ENCODE measurements at places on chromosomes 6 and 20. TPM values are rescaled to one million over a fixed set of nuclear protein-coding genes. Genes with fewer than 3 reads are reported as not detected.

GRCh38 chr20:7031222-7031621 lies 263.7 kb downstream of the BMP2 start:
- no peak for DNase-seq
- H3K27ac ChIP-seq: no peak overlapping the region
- no peak overlapping the region for H3K4me3 ChIP-seq
- no peaks in the 10 kb centered on the region for H3K4me1 ChIP-seq
- H3K27me3 ChIP-seq: no peaks in the 10 kb centered on the region

- no peak overlapping the region for H3K27ac ChIP-seq
- no peaks in the 10 kb centered on the region for H3K36me3 ChIP-seq
- peaks cover 25% of the 10 kb centered on the region for H3K4me1 ChIP-seq
- DNase-seq: no peak
- no peak overlapping the region for H3K4me3 ChIP-seq
Measured at GRCh38 chr6:158568549-158568948, 8.7 kb downstream of the TMEM181 start.

DNA sequence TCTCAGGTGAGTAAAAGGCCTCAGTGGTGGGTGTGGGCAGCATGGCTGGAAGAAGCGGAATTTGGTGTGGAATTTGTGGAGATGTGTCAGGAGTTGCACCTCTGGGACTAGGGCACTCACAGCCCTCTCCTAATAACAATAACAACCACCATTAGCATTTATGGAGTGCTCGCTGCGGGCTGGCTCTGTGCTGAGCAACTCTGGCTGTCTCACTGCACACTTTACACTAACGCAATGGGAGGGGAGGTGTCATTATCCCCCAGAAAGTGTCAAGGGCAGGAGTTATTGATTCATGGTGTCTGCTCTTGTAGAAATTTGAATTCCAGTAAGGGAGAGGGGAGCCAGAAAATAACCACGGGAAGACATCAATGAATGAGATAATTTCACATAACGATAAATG lies 22.7 kb upstream of the SCRT2 start:
- H3K4me1 ChIP-seq: no peaks in the 10 kb centered on the region
- H3K36me3 ChIP-seq: no peaks in the 10 kb centered on the region
- H3K27me3 ChIP-seq: no peaks in the 10 kb centered on the region
- H3K4me3 ChIP-seq: no peak overlapping the region
- no peak for DNase-seq

DNA sequence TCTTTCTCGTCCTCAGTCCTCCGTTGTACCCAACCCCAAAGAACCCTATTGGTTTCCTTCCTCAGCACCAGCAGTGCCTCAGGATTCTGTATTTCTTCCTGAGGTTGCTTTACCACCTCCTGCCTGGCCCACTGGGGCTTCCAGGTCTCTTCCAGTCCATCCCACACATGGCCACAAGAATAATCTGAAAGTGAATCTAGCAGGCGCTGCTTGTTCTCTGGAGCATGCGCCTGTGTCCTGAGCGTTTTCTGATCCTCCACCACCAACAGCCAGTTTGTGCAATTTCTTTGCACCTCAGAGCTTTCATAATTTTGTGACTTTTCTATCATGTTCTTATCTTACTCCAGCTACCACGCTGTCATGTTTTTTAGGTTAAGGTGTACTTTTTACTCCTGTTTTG lies 11.6 kb upstream of the HSP90AB1 start:
- no peak overlapping the region for H3K4me3 ChIP-seq
- no peaks in the 10 kb centered on the region for H3K36me3 ChIP-seq
- no peak for DNase-seq
- peak overlapping the region; percentile 66 for H3K27ac ChIP-seq

GRCh38 chr6:70289299-70289698 lies 13.6 kb downstream of the COL9A1 start:
- H3K36me3 ChIP-seq: no peaks in the 10 kb centered on the region
- H3K4me3 ChIP-seq: no peak overlapping the region
- H3K27me3 ChIP-seq: no peaks in the 10 kb centered on the region
- H3K4me1 ChIP-seq: no peaks in the 10 kb centered on the region

GRCh38 chr6:11409371-11409770 lies 128.2 kb upstream of the TMEM170B start:
- H3K27ac ChIP-seq: no peak overlapping the region
- no peaks in the 10 kb centered on the region for H3K4me1 ChIP-seq
- H3K27me3 ChIP-seq: no peaks in the 10 kb centered on the region
- no peak overlapping the region for H3K4me3 ChIP-seq
- H3K36me3 ChIP-seq: no peaks in the 10 kb centered on the region

GRCh38 chr20:39458452-39458851 lies 496.3 kb downstream of the DHX35 start:
- no peak overlapping the region for H3K27ac ChIP-seq
- H3K36me3 ChIP-seq: no peaks in the 10 kb centered on the region
- H3K4me1 ChIP-seq: no peaks in the 10 kb centered on the region

DNA sequence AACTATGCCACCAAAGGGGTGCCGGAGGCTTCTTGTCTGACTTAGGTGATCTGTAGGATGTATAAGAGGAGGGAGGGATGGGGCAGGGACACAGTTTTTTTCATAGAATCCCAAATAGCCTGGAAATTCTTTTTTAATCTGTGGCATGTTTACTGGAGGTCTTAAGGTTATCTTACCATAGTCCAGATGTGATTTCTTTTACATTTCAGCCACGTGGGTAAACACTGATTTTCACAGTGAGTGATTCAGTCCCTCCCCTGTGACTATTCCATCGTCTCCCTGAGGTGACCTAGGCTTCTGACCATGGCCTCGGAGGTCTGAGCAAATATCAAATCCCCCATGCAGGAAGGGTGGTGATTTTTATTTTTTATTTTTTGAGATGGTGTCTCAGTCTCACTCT lies 67.7 kb downstream of the AKAP12 start:
- H3K4me3 ChIP-seq: no peak overlapping the region
- no peaks in the 10 kb centered on the region for H3K4me1 ChIP-seq
- no peaks in the 10 kb centered on the region for H3K36me3 ChIP-seq

DNA sequence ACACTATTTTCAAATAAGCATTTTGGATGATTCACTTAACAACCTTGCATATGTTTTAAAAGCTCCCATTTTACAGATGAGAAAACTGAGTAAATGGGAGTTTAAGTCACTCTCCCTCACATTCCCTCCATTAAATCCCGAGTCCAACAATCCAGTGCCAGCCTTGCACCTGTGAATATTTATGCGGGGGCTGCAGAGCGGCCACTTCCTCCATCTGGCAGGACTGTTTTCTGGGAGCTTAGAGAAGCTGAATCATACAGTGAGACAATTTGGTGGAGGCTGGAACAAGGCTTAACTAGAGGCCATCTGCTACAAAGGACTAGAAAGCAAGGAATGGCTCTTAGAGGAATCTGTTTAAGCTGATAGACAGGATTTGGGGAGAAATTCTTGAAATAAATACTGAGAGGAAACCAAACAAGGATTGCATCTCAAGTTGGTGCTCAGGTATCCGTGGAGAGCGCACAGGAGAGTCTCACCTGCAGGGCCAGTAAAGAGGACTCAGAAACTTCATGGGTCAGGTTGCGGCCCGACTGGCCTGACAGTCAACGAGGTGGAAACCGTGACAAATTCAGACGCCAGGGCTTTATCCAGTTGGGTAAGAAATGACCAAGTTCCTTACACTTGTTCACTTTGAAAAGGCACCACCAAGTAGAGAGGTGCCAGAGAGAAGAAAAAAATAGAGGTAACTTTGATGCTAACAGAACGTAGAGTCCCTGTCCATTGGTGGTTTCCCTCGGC lies 478.5 kb downstream of the QKI start:
- H3K36me3 ChIP-seq: no peaks in the 10 kb centered on the region
- no peak overlapping the region for H3K4me3 ChIP-seq
- H3K4me1 ChIP-seq: no peaks in the 10 kb centered on the region
- DNase-seq: no peak

- no peak overlapping the region for H3K4me3 ChIP-seq
- no peak overlapping the region for H3K27ac ChIP-seq
- no peak for DNase-seq
- H3K27me3 ChIP-seq: no peaks in the 10 kb centered on the region
- no peaks in the 10 kb centered on the region for H3K36me3 ChIP-seq
- no peaks in the 10 kb centered on the region for H3K4me1 ChIP-seq
Measured at GRCh38 chr6:45386501-45386900, 8.8 kb upstream of the SUPT3H start.

GRCh38 chr6:22366214-22366613 lies 69.4 kb upstream of the PRL start:
- no peak for DNase-seq
- H3K4me1 ChIP-seq: no peaks in the 10 kb centered on the region
- no peak overlapping the region for H3K27ac ChIP-seq
- no peaks in the 10 kb centered on the region for H3K27me3 ChIP-seq
- H3K36me3 ChIP-seq: no peaks in the 10 kb centered on the region

DNA sequence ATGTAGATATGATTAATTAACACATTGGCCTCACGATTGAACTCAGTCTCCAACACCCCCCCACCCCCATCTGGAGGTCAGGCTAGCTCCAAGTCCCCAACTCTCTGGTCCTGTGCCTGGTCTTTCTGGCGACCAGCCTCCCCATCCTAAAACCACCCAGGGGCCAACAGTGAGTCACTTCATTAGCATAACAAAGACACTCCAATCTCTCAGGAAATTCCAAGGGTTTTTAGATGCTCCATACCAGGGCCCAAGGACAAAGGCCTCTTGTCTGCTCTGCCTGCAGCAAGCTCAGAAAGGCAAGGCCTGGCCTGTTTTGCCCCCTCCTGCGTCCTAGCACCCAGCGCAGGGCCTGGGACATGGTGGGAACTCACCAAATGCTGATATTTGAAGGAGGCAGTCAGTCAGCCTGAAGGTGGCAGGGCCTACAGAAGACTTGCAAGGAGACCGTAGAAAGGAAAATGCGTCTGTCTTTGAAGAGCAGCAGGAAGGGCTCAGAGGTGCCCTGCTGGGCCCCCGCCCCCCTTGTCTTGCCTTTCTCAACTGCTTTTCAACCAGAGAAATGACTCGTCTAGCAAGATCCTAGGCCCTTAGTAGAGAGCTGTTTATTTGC lies 184.7 kb downstream of the CDH4 start:
- no peaks in the 10 kb centered on the region for H3K27me3 ChIP-seq
- H3K4me1 ChIP-seq: no peaks in the 10 kb centered on the region
- H3K4me3 ChIP-seq: no peak overlapping the region
- DNase-seq: no peak

DNA sequence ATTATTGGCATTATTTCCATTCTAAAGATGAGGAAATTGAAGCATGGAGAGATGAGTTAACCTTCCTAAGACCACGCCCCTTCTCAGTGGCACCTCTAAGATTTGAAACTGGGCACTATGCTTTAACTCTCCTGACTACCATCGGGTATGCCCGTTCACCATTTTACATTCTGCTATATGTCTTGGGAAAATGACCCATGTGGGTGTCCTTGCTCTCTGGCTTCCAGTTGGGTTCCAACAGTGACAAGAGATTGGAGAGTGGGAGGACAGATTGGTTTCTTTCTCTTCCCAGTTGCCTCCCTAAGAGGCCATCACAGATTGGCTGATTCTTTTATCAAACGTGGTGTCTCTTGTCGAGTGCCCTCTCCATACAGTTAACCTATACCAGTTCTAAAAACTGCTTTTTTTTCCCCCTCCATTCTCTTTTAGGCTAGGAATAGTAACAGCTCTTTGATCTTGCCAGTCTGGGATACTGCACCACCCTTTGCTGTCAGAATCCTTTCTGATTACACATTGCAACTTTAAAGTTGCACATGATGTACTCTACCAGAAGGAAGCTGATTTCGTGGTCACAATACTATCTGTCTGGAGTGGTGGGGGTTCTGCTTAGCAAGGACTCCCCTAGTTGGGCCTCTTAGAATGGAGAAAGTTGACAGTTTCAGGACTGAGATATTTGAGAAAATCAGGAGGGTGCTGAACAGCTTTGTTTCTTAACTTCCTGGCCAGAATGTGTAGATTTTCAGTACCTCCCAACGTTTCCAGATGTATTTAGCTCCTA lies 88.0 kb upstream of the ELOVL5 start:
- no peaks in the 10 kb centered on the region for H3K36me3 ChIP-seq
- H3K27me3 ChIP-seq: no peaks in the 10 kb centered on the region
- DNase-seq: no peak
- H3K4me1 ChIP-seq: peaks cover 11% of the 10 kb centered on the region
- H3K4me3 ChIP-seq: no peak overlapping the region

GRCh38 chr20:57835588-57836455 lies 126.0 kb upstream of the PMEPA1 start:
- no peaks in the 10 kb centered on the region for H3K27me3 ChIP-seq
- no peaks in the 10 kb centered on the region for H3K36me3 ChIP-seq
- no peaks in the 10 kb centered on the region for H3K4me1 ChIP-seq

DNA sequence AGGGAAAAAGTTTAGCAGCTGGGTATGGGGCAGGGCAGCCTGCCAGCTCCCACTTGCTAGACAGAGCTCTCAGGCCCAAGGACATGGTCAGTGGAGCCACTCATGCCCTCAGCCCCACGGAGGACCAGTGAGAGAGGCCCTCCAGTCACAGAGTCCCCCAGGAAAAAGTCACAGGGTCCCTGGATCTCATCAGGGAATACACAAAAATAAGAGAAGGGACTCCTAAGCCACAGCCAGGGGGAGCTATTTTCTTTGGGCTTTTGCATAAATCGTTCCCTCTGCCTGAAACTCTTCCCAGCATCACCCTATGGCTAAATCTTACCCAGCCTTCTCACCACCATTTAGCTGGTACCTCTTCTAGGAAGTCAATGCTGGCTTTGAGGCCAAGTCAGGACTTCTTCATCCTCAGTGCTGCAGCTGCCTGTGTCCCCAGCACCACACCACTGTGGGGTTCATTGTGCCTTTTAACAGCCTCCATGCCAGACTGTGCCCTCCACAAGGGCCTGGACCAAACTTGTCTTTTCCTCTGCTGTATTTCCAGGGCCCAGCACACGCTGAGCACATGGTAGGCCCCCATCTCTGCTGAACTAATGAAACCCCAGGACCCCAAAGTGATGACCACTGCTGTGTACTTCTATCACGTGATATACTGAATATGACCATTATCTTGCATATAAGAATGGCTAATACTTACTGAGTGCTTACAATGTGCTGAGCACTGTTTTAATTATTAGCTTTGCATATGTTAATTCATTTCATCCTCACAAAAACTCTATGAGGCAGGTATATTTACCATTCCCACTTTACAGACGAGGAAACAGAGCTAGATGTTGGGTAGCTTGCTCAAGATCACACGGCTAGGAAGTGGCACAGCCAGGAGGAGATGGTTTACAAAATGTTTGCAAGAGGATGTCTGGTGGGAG lies 2.0 kb downstream of the ZNF335 start:
- H3K4me1 ChIP-seq: peaks cover 20% of the 10 kb centered on the region
- H3K27me3 ChIP-seq: no peaks in the 10 kb centered on the region
- peak overlapping the region; percentile 100 for H3K27ac ChIP-seq
- H3K36me3 ChIP-seq: peaks cover 29% of the 10 kb centered on the region
- DNase-seq: peak; percentile 50

DNA sequence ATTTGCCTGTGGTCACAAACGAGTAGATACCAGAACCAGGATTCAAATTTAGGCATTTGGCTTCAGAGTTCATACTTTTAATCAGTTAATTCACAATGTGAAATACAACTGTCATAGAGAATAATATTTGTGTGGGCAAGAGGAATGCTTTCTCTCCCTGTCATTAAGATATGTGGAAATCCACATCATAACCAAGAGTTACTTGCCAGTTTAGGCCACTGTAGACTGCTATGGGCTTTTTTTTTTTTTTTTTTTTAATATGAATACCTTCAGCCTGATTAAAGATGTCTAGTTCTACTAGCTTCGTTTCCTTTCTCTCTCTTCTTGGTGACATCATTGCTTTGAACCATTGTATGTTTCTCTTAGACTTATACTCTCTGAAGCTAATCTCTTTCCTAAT lies 244.9 kb downstream of the ZFAND3 start:
- no peak for DNase-seq
- H3K27ac ChIP-seq: no peak overlapping the region
- peaks cover 4% of the 10 kb centered on the region for H3K4me1 ChIP-seq

Gene BHLHE23
- total RNA-seq: not detected

Gene SOX12
- 8.8 TPM for total RNA-seq

Gene TMEM170B
- total RNA-seq: 1.2 TPM

Gene THBS2
- 2.8 TPM for total RNA-seq

Gene SIRPA
- 7.5 TPM for total RNA-seq

Gene MAS1
- not detected for total RNA-seq

Gene SEC23B
- total RNA-seq: 49.7 TPM

Data from pancreas (tissue), 10 donors.